ENCODE measurements at places on chromosomes 5 and 9.

- no peak for DNase-seq
These were observed 152.4 kb downstream of the ACTL7B start for GRCh38 chr9:108703429-108703828.

- DNase-seq: no peak
These were observed 27.8 kb upstream of the LARP1 start for GRCh38 chr5:154727361-154727760.

- DNase-seq: no peak
These were observed 17.6 kb downstream of the DCANP1 start for GRCh38 chr5:135429301-135430134.

DNA sequence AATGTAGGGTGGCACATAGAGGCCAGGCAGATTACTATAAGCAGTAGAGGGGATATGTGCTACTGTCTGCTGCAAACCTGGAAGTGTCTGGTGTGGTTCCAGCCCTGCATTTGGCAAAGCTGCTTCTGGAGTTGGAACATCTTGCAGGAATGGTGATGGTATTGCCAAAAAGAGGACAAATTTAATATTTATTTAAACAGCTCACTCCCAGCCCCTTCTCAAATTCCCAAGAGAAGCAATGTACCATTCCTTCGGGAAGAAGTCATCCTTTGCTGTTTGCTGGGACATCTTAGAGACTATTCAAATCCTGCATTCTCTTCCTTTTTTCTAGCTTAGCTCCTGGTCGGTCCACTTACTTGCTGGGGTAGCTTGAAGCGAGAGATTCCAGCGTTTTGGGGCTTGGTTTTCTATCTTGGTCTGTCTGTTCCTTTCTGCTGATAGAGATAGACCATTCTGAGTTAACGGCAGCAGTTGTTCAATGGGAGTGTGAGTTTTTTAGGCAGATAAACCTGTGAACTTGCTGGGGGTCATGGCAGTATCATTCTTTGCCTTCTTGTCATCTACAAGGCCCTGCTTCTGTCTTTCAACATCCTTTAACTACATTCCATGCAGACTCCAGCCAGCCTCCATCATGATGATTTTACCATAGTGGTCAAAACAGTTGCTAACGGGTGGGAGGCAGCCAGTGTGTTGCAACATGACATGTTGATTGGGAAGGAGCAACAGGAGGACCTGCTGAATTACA lies 69.9 kb downstream of the RCL1 start:
- no peak for DNase-seq

DNA sequence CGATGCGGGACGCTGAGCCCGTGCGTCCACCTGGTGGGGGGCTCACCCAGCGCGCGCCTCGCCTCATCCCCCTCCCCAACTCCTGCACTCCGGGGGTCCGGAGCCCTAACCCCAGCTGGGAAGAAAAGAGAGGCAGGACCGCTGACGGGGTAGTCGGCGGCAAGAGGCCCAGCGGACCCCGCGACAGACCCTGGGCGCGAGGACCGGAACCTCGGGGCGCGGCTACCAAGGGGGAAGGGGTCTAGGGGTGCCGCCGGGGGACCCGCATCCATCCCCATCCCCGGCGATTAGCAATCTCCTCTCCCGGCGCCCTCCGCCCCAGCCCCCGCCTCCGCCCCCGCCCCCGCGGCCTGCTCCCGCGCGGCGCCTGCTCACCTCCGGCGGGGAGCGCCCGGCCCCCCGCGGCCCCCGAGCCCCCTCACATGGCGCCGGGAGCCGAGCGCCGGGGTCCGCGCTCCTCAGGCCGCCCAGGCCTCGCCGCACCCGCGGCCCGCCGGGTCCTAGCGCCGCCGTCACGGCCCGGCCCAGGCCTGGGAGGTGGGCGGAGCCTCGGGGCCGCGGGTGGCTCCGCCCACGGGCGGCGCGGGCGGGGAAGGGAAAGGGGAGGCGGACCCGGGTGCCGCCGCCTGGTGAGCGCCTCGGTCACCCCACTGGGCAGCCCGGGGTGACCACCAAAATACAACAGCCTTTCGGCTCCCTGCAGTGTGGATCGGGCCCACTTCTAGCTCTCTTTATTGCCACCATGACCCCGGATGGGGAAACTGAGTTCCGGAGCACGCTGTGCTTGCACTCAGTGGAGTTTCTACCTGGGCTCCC lies at the start of gene ST6GALNAC6:
Gene ST6GALNAC6 (minus strand): TSS at position 476 of the 816 bp plus-strand sequence. CDS start 1,622 bp downstream, outside the sequence.
- DNase-seq: peak; percentile 46

DNA sequence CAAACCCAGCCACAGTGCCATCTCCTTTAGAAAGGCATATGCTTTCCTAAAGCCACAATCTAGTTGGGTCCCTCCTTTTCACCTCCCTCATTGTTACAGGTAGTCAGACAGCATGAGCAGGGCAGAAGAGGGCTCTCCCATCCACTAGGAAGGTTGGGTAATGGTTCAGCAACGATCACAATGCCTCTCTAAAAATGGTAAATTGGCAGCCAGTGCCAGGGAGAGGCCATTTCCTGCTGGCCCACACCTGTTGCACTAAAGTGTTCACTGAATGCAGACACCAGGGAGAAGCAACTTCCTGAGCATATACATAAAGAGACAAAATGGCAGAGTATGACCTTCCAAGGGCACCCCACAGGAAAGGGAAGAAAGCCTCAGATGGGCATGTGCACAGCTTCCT lies 31.3 kb upstream of the DAP start:
- no peak for DNase-seq

GRCh38 chr9:133716564-133717112 lies 21.5 kb downstream of the SARDH start:
- DNase-seq: no peak

GRCh38 chr5:997001-997474 lies 11.6 kb upstream of the NKD2 start:
- DNase-seq: no peak

- no peak for DNase-seq
These were observed 129.5 kb downstream of the MLLT3 start for GRCh38 chr9:20492772-20493171.

Data from stimulated activated CD4-positive, alpha-beta T cell treated with anti-CD3 and anti-CD28 coated beads, Interleukin-15, amount 100 ng/mL, for 1 hour (primary cell).